ENCODE measurements at places on chromosomes 6 and 20.
A peak's percentile ranks its signal among the peaks of the same experiment; 100 is the strongest.

GRCh38 chr6:71246596-71246995 lies 42.0 kb upstream of the OGFRL1 start:
- no peak for DNase-seq

GRCh38 chr6:126204126-126204525 lies 135.8 kb upstream of the CENPW start:
- DNase-seq, result no peak

GRCh38 chr6:13075141-13075845 lies 253.0 kb downstream of the TBC1D7 start:
- DNase-seq, result no peak

DNA sequence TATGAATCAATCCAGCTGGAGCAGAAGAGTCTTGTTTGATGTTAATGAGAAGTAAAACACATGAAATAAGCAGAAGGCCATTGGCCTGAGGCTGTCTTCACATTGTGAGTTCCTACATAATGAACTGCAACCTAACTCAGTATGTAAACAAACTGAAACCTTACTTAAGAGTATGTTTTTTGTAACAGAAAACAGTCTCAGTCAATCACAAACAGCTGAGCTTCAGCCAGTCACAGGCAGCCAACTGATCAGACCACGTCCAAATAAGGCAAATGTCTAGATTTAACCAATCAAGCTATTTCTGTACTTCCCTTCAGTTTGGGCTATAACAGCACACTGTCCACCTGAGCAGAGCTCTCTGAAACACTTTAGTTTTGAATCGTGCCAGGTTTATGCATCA lies 234.7 kb downstream of the TRDN start:
- DNase-seq, result no peak

DNA sequence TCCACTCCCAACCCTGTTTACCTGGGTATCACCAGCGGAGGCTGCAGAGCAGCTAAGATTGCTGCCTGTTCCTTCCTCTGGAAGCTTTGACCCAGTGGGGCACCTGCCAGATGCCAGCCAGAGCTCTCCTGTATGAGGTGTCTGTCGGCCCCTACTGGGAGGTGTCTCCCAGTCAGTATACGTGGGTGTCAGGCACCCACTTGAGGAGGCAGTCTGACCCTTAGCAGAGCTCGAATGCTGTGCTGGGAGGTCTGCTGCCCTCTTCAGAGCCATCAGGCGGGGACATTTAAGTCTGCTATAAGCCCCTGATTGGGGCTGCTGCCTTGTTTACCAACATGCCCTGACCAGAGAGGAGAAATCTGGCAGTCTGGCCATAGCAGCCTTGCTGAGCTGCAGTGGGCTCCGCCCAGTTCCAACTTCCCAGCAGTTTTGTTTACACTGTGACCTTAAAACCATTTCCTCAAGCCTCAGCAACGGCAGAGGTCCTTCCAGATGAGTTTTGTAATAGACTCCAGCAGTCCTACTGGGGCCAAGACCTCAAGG lies 2.8 kb downstream of the RAET1E start:
- DNase-seq, result peak; percentile 62

DNA sequence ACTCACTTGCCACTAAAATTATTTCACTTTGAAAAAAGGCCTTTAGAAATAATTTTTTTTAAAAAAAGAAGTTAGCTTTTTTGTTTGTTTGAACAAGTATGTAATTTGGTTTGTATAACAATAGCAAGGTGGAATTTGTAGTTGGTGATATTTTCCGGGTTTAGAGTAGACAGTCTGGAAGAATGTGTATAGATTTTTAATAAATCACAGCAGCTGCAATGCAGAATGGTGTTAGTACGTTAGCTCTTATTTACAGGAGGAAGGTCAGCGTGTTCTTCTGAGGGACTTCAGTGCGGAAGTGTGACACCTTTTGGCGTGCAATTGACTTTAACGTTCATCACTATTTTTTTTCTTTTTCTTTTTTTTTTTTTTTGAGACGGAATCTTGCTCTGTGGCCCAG lies 115.4 kb downstream of the PLEKHG1 start:
- no peak for DNase-seq

GRCh38 chr6:43584892-43585570 lies 9.0 kb downstream of the POLH start:
- no peak for DNase-seq

GRCh38 chr6:109296971-109297372 lies 85.3 kb downstream of the CD164 start:
- no peak for DNase-seq

DNA sequence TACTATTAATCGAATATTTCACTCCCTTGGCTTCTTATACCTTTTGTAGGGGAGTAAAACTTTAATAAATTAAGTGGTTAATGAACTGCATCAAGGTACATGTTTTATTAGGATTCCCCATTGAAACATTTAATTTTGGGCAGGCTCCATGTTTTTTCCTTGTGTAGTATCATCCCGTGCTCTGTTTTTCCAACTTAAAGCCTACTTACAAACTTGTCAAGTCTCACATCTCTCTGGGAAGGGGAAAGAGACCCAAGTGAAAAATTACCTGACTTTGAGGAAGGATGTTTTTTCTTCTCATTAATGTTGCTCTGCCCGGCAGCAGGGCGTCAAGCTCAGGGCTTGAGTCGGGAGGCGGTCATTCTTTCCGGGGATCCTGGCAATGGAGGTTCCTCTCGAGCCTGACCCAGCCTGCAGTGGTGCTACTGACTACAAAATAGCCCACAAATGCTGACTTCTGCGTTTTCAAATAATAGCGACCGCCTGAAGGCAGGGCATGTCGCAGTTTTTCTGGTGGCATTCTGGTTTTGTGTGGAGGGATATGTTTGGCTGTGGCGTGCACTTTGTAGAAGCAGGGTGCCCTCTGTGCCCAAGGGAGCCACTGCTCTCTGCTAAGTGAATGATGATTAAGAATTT lies 2.4 kb downstream of the DSP start:
- DNase-seq, result no peak

- no peak for DNase-seq
These were observed 45.3 kb downstream of the SLC2A12 start for GRCh38 chr6:134007077-134007476.

GRCh38 chr6:43667245-43668150 lies 20.1 kb downstream of the MRPS18A start:
- DNase-seq, result peak; percentile 82

DNA sequence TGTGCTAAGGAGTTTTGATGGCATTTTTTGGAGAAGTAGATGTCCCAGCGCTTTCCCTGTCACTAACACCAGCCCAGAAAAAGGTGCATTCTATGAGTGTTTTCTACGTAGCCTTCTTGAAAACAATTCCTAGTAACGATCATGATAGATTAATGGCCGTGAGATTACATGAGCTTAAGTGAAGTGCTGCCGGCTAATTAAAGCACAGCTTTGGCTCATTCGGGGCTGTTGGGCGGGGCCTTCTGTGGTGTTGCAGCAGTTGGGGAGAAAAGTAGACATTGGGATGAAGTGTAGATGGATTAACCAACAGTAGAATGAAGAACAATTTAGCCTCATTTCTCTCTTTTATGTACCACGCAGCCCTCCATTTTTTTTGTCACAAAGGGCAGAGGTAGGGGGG lies 20.8 kb upstream of the TRAF3IP2 start:
- DNase-seq, result no peak

GRCh38 chr6:43992783-43993644 lies 134.2 kb downstream of the MRPL14 start:
- DNase-seq, result no peak

GRCh38 chr6:1067346-1067745 lies 244.6 kb upstream of the FOXQ1 start:
- DNase-seq, result no peak

GRCh38 chr6:6390849-6391602 lies 70.6 kb upstream of the F13A1 start:
- DNase-seq, result no peak

DNA sequence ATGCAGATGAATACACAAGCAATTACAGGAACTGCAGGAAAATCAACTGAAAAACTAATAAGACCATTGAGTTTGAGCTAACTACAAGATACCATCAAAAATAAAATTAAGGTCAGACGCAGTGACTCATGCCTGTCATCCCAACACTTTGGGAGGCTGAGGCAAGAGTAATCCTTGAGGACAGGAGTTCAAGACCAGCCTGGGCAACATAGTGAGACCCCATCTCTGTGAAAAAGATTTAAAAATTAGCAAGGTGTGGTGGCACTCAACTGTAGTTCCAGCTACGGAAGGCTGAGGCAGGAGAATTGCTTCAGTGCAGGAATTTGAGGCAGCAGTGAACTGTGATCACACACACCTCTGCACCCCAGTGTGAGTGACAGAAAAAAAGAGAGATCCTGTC lies 419.9 kb upstream of the SOX4 start:
- DNase-seq, result no peak

- DNase-seq, result no peak
These were observed 2.6 kb downstream of the MAN1A1 start for GRCh38 chr6:119346936-119347335.

DNA sequence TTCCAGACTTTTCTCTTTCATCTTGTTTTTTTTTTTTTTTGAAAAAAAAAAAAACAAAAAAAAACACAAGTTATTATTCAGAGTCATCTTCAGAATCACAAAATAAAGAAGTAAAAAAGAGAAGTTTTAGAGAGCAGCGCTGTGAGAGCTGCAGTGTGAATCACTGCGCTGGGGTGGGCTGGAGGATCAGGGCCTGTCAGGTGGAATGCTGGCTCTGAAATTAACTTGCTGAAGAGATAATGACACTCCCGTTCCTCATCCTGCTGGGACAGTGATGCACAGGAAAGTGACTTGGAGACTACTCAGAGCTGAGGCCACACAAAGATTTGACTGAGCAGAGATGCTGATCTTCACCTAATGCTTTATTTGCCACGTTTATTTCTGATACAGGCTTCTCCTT lies 42.7 kb upstream of the CLDN20 start:
- DNase-seq, result no peak

- DNase-seq, result no peak
These were observed 80.9 kb downstream of the SESN1 start for GRCh38 chr6:109013656-109014305.

- peak; percentile 24 for DNase-seq
These were observed 5.2 kb downstream of the SLC35D3 start for GRCh38 chr6:136927292-136927691.

- DNase-seq, result no peak
These were observed 388.4 kb upstream of the JARID2 start for GRCh38 chr6:14857501-14857900.

DNA sequence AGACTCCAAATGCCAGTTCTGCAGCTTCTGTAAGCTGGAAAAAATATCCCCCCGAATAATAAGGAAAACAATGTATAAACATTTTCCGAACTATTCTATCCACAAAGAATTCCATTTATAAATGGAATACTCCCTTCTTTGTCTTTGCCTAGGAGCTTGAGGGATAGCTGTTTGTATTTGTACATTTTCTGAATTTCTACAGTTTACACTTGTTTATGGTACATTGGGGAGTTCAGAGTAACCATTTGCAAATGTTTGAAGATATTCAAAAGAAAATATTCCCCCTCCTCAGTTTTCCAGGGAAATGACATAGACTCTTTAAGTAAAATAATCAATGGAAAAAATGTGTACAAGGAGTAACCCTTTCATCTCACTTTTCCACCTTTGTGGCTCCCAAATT lies 149.6 kb downstream of the SOBP start:
- DNase-seq, result no peak

DNA sequence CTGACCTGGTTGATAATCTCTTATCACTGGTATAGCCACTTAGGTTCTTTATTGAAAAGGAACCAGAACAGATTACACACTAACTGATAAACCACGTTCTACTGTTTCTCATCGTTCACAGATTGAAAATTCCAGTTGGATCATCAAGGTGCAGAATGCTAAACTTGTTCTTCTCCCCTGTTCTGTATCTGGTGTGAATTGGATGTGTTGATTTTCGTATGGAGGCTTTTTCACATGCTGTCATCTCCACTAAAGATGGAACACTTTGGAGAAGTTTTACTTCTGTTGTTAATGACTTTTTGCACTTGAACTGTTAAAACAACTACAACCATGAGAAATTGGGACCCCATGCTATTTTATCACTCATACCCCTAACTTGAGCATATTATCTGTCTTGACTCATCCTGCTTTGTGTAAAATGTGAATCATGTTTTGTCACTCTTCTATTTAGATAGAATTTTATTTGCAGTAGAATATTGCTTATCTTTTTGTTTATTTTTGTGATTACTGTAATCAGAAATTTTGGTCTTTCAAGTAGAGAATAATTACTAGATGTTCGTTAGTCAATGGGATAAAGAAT lies 17.5 kb downstream of the VAPB start:
- no peak for DNase-seq

GRCh38 chr20:23200914-23201313 lies 114.8 kb upstream of the CD93 start:
- no peak for DNase-seq

DNA sequence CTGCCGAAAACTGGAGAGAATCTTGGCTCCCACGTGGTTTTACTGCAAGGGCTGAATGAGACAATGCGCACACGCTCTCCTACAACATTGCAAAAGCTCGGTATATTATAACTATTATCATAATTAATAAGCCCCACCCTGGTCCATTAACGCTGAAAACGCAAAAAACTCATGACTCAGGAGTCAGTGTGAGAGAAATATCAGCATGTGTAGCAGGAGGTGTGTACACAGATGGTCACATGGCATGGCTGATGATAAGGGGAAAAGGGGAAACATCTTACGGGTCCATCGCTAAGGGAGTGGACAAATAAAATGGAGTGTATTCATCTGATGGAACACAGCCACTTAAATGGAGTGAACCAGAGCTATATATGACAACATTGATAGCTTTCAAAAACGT lies 29.2 kb downstream of the CDH22 start:
- no peak for DNase-seq

GRCh38 chr6:82836022-82836575 lies 229.5 kb downstream of the UBE3D start:
- DNase-seq, result no peak

GRCh38 chr6:40780637-40781036 lies 193.5 kb upstream of the LRFN2 start:
- DNase-seq, result no peak

GRCh38 chr6:123629258-123629941 lies 7.3 kb downstream of the TRDN start:
- no peak for DNase-seq

DNA sequence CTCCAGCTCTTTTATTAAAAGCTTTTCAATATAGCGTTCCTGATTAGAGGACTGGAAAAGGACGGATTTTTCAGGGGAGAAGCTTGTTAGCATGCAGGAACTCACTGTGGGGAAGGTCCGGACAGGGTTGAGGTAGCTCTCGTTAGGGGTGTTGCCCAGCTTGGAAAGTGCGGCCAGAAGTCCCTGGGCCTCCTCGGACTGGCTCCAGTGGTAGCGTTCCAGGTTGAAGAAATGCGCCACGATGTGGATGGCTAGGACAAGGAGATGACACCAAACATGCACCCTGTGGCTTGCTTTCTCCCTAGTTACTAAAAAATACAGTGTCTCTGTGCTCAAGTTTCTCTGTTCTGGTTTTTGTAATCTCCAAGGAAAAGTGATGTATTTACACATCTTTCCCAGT lies 12.5 kb downstream of the NOX3 start:
- DNase-seq, result no peak

- no peak for DNase-seq
These were observed 54.6 kb downstream of the BPIFB1 start for GRCh38 chr20:33337531-33338165.

Data from AG08396 (cell line).